ENCODE measurements at places on chromosomes 7 and 10.
A peak's percentile ranks its signal among the peaks of the same experiment; 100 is the strongest.

DNA sequence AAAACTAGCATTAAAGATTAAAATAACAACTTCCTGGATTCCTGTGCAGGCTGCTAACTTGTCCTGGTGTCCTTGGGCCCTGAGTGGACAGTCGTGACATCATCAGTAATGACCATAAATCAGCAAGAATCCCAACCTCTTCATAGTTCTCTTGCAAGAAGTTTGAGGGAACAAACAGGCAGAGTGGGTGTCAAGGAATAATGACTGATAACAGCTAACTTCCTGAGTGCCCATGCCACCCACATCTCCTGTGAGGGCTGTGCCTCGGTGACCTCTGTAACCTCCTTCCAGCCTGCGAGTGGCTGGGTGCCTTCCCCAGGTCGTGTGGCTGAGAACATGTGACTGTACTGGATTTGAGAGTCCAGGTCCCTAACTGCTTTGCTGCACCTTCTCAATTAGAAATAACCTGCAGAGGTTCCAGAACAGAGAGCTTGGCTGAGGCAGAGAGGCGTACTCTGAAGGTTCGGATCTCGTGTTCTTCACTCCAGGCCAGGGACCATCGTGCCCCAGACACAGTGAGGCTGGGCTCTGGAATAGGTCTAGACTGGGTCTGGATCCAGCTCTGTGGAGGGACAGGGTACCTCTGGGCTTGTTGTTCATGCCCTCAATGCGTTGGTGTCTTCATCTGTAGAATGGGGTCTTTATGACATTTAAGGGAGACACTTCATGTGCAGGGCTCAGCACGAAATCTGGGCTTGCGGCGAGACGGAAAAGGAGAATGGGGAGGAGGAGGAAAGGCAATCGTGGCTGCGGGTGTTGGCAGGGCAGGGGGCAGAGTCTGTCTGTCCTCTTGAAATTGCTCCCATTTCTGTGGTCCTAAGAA, 313.1 kb upstream of the ZNF32 start:
- no peak for DNase-seq

- no peak for DNase-seq
Observed at GRCh38 chr10:117664288-117664687, 121.7 kb downstream of the EMX2 start.

- no peak for DNase-seq
Observed at GRCh38 chr10:33145451-33146188, 187.6 kb upstream of the ITGB1 start.

GRCh38 chr10:91137822-91138221, 82.6 kb upstream of the PCGF5 start:
- no peak for DNase-seq

- DNase-seq, result peak; percentile 93
Observed at GRCh38 chr10:3071405-3072198, 4.3 kb downstream of the PFKP start.

- DNase-seq, result no peak
Observed at GRCh38 chr7:29611941-29612544, 48.4 kb downstream of the PRR15 start.

GRCh38 chr7:20330928-20331909, 519 bp downstream of the ITGB8 start:
- no peak for DNase-seq

GRCh38 chr10:11005725-11006427, 11.8 kb upstream of the CELF2 start:
- DNase-seq, result no peak

DNA sequence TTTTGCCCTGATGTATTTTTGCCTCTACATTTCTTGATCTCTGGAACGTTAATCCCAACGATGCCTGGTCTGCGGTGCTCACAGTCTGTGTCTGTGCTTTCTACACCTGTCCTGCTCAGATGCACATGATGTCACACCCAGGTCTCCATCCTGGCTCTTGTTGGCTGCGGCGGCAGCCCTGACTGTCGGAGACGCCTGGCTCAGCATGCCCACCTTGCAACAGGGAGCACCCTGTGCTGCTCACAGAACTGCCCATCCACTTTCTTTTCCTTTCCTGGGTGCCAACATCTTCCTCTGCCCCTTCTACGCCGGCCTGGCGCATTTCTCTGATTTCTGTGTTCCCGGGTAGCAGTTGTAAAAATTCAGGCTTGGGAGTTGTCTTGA, 106.2 kb downstream of the CUX1 start:
- DNase-seq, result no peak

DNA sequence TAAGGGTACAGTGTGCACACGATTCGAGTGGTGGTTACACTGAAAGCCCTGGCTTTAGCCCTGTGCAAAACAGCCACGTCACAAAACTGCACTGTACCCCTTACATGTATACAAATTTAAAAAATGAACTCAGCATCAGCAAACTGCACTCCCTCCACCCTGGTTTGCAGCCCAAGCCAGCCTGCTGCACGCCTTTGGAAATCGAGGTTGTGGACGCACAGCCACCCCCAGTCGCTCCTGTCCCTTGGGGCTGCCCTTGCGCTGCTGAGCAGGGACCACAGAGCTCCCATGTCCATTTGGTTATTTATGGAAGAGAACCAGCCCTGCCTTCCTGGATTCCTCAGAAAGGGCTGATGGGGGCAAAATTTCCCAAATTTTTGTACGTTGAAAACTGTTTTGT, 98.8 kb downstream of the INPP5A start:
- DNase-seq, result no peak

DNA sequence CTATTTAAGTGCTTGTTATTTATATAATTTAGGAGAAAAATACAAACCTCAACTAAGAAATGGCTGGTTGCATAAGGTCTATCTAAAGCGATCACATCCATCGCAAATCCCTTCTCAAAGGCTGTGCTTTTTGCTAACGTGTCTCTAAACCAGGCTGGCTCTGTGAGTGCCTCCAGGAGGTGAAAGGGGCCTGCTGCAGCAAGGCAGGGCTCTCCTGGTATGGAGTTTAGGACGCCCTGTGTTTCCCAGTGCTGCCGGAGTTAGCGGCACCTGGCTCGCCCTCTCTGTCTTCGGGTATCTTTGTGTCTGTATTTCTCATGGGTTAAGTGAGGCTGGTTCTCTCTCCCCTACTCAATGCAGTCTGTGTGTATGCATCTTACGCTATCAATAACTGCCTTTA, 68.4 kb upstream of the ATP6V0A4 start:
- DNase-seq, result no peak

GRCh38 chr7:45982907-45983719, 62.0 kb upstream of the IGFBP3 start:
- no peak for DNase-seq

GRCh38 chr7:47046949-47047348, 535.0 kb downstream of the TNS3 start:
- DNase-seq, result no peak

DNA sequence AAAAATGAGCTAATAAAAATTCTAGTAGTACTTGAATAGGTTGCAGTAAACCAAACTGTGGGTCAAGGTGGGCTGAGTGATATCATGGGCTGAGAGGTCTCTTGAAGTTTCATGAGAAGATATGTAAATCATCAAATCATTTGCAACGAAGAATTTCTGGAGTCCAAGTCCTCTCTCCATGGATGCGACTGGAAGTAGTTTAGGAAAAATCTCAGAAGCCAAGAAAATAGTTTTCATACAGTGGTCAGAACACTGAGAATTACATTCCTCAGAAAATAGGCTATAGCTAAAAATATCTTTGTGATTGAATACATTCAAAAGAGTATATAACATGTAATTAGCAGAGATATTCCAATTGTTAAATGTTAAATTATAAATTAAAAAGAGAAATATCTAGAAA, 3.6 kb upstream of the IFIT1 start:
- DNase-seq, result no peak

GRCh38 chr10:12063483-12063818, 5.3 kb upstream of the DHTKD1 start:
- no peak for DNase-seq

DNA sequence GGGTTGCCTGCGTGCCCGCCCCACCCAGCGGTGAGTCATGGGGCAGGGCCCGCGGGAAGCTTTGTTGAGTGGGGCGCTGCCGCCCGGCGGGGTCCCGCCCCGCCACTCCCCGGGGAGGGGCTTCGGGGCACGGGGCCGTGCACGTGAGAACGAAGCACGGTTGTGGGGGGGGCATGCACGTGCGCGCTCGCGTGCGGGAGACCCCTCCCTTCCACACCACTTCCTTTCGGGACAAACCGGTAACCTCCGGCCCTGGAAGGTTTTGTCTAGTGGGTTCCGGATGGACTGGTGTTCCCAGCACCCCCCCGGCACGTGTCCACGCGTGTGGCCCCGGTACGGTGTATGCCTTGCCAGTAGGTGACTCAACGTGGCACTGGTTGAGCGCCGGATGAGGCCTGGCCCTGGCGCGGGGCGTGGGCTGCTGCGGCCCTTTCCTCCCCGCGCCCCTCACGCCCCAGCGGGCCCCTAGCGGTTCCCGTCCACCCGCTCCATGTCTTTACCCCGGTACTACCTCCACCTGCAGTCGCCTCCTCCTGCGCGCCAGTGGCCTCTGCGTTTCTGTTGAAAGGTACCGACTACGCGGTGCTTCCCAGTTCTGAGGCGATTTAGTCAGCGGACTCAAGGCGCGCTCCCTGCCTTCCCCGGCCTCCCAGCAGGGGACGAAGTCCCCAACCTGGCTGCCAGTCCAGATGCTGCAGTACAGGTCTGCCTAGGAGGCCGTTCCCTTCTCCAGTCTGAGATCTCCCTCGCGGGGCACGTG, 3.1 kb downstream of the ADIRF start:
- DNase-seq, result peak; percentile 90

- no peak for DNase-seq
Observed at GRCh38 chr10:47010036-47010435, 98.8 kb downstream of the PTPN20 start.

DNA sequence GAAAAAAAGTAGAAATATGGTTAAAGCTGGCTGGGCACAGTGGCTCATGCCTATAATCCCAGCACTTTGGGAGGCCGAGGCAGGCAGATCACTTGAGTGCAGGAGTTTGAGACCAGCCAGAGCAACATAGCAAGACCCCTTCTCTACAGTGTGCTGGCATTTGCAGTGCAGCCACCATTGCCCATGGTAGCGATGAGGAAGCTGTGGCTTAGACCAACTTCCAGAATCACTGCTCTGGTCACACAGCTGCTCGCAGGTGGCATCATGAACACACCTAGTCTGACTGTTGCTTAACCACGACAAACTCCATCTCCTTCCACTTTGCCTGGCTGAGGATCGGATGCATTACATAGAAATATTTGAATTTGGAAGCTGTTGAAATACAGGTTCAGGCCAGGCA, 137.1 kb downstream of the CUX1 start:
- DNase-seq, result no peak

GRCh38 chr10:125249948-125250347, 89.6 kb upstream of the CTBP2 start:
- DNase-seq, result no peak

DNA sequence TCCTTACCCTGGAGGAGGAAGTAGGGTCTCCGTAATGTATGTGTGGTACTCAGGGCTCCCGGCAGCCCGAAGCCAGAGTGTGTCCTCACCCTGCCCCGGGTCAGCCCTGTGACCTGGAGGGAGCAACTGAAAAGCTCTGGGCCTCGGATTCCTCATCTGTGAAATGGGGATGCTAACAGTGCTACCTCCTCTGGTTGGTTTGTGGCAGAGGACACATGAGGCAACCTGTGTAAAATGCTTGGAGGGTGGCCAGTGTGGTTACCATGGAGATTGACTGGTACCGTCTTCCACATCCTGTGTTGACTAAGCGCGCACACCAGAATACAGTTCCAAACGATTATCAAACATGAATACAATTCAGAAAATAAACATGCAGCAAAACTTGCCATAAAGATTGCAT, 163.8 kb upstream of the KLF6 start:
- peak; percentile 70 for DNase-seq

- peak; percentile 95 for DNase-seq
Observed at GRCh38 chr10:89373916-89374711, 3.7 kb upstream of the IFIT1B start.

DNA sequence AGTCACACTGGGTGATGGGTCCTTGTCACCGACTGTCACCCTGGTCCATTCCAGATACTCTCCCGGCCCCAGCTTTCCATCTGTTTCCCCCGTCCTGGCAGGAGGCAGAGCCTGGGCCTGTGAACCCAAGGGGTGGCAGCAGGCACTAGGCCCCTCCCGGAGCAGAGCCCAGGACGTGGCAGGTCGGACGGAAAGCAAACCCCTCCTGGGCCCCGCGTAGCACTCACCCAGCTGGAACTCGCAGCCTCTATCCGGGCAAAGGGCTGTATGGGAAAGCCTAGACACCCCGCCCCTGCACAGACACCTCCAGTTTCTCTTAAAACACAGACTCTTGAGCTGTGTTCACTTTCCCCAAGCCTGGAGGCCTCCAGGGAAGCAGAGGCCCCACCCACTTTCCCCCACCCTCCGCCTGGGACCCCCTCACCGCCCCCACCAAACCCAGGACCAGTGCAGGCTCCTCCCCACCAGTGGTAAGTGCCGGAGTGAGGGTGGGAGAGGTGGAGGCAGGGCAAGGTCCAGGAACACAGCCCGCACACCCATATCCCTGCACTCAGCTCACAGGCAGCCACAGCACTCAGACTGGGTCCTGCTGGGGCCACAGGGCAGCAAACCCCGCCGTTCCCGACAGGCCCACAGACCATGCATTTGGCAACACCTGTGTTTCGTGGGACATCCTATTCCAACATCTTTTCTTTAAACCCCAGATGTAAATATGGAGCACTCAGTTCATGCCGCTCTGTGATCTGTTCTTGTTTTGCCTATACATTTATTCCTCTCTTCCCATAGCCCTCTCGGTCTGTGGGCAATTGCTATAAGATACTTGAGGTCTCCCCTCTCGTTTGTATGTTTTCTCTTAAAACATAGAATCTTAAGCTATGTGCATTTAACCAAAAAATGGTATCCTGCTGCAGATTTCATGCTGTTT, 98.2 kb upstream of the PDGFA start:
- DNase-seq, result no peak

GRCh38 chr7:85090143-85090542, 96.7 kb downstream of the SEMA3D start:
- no peak for DNase-seq

DNA sequence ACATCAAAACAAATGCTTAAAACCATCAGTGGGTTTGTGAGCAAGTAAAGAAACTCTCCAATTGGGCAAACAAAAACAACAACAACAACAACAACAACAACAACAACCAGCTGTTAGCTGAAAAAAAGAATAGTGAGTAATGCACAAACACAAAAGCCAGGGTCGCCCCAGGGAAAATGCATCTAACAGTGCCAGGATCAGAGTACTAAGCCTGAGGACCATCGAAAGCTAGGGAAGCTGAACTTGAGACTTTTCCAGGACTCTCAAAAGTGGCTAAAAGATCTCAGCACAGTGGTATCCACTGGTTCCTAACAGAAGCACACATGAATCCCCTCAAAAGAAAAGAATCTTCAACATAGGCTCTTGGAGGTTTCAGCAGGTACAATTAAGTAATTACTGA, 83.3 kb downstream of the CPXM2 start:
- DNase-seq, result no peak

GRCh38 chr10:85537561-85537960, 829.0 kb downstream of the GRID1 start:
- DNase-seq, result no peak

DNA sequence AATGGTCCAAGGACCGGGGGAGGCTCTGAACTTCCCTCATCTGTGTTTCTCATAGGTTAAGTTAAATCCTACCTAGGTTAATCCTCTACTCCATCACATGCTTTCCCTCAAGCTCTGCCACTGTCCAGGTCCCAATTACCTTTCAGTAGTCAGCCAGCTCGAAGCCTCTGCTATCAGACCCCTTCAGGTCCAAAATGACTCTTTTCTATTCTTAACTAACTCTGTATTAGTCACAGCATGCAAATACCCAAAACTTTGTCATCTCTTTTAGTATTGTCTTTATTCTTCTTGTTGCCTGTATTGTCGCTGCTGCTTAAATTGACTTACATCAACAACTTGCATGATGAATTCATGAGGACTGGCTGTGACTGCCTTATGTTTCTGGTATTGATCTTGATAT, 15.3 kb downstream of the PPP1R17 start:
- DNase-seq, result no peak

Data from fibroblast of mammary gland (primary cell).